ENCODE measurements at places on chromosomes 2 and 18. TPM values are rescaled to one million over a fixed set of nuclear protein-coding genes. Genes with fewer than 3 reads are reported as not detected.
A peak's percentile ranks its signal among the peaks of the same experiment; 100 is the strongest.

DNA sequence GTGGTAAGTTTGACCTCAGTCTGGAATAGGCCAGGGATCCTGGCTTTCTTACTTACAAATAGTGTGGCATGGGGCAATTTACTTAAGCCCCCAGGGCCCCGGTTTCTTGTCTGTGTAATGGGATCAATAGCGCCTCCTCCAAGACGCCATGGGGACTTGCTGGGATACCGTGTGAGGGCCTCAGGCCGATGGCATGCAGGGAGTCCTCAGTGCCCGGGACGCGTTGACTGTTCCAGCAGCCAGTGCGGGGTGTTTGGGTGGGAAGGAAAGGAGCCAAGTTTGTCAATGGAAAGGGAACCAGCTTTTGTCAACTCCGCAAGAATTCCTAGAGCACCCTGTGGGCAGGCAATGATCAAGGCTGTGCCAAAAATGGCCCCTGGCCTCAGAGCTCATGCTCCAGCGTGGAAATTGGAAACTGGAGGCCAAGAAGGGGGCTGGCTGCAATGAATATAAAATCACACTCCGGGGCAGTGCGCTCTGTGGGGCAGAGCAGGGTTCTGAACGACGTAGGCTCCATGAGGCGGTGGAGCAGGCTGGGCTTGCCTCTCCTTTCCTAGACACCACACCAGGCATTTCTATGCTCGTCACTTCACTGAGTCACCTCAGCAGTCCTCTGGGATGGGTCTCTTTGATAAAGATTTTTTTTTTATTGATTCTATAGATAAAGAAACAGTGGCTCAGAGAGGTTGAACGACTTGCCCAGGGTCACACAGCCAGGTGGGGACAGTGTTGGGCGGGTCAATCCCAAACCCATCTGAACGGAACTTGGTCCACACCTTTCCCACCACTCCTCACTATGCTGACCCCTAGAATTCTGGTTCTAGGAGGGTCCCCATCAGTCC lies 56.7 kb upstream of the ASAP2 start:
- DNase-seq = no peak

The SERPINB4 gene
- total RNA-seq = not detected

GRCh38 chr2:181188605-181189004 lies 208.2 kb downstream of the UBE2E3 start:
- no peak for DNase-seq

- DNase-seq = no peak
These were observed 215.8 kb downstream of the ALK start for GRCh38 chr2:29705616-29706015.

DNA sequence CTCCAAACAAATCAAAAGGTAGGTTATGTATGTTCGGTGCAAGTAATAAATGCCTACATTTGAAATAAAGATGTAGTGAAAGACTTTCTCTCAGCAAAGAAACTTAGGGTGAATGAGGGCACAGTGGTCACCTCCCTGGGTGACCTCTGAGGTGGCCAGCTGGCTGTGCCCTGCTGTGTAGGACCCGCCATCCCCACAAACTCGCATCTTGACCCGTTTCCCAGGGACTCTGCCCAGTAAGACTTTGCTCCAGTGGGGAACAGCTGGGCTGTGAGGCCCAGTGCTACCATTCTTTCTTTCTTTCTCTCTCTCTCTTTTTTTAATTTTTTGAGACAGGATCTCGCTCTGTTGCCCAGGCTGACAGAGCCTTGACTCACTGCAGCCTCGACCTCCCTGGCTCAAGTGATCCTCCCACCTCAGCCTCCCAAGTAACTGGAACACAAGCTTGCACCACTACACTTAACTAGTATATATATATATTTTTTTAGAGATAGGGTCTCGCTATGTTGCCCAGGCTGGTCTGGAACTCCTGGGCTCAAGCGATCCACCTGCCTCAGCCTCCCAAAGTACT lies 8.2 kb upstream of the GAREM2 start:
- DNase-seq = no peak

DNA sequence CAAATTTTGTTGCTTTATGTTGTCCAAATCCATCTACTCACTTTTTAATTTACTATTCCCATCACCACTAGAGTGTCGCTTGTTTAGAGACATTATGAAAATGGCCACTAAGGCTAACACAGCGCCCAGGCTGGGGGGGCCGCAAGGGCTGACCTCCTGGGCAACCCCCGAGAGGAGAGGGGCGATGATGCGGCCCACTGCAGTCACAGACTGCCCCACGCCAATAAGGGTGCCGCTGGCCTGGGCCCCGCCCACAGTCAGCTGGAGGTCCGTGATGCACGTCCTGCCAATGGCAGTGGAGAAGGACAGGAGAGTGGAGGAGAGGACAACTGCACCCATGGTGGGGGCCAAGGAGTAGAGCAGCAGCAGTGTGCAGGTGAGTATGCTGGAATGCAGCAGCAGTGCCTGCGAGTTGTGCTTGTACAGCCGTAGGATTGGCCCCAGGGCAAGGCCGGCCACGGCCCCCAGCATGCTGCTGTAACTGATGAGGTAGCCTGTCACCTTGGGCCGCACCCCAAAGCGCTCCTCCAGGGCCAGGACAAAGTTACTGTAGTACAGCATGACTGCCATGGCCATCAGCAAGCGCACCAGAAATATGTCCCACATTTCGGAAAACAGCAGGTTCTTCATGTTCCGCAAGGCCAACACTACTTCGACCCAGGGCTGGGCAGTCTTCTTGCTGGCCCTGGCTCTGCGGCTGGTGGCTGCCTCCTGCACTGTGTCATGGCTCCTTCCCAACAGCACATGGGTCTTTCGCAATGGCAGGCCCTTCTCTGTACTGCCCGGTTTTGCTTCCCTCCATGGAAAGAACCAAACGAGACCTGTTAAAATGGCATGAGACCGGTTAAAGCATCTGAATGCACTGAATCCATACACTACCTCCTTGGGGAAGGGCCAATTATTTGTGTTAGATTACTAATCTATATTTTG lies 43.2 kb upstream of the TMEM182 start:
- no peak for DNase-seq

- DNase-seq = no peak
These were observed 729.7 kb upstream of the ID2 start for GRCh38 chr2:7952046-7952745.

DNA sequence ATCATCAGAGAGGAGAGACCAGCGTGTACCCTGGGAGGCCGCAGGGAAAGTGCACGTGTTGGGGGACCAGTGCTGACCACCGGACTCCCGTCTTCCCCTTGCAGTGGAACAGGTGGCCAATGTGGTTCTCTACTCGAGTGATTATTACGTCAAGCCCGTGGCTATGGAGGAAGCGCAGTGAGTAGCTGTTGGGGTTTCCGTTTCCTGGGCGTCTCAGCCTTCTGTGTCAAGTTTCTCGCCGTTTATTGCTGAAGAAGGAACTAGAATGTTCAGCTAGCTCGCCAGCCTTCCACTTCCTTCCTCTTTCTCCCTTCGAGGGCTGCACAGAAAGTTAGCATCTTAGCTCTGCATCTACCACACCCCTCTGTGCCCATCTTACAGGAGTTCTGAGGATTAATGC lies 22.8 kb upstream of the DGKD start:
- DNase-seq = peak; percentile 79

The CYP27A1 gene
- total RNA-seq = 17.2 TPM

DNA sequence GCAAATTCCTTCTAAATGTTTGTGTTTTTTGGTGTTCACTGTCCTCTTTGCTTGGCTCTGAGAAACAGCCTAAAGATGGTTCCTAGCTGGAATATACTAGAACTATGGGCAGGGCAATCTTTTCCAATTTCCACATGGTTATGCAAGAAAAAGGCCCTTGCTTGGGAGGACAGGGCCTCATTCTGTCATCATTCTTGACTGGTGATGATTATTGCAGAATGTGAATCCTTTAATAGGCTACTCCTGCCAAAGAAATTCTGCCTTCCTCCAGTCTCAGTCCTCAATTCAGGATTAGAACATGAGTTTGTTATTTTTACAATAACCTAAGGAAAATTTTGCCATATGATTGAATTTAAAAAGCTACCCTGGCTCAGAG lies 218.7 kb downstream of the HNMT start:
- no peak for DNase-seq

DNA sequence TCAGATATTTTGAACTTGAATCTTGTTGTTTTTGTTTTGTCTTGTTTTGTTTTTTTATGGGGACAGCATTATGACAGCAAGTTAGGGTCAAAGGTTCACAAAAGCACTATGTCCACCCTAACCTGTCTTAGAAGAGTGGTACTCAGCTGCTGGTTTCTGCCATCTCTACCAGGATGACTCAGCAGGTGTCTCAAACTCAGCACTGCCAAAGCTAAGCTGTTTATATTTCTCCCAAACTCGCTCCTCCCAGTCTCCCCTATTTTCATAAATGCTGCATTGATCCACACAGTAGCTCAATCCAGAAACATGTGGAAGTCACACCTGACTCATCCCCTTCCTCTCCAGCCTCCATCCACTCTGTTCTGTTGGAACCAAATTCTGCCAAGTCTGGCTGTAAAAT lies 134.9 kb downstream of the ZBTB7C start:
- DNase-seq = no peak

DNA sequence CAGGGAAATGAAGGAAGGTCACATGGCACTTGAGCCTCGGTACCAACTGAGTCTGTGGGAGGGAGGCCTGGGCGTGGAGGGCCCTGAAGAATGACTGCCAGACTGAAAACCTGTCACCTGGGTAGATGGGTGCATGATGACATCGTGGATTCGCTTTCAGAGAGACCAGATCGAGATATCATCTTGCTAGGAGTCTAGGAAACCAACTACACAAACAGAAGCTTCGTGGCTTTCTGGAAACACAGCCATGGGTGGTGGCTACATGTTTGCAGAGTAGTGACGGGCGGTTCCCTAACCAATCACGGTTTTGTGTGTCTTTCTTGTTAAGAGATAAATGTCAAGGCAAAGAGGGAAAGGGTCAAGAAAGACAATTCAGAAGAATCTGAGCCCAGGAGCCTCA lies 155.0 kb downstream of the EIPR1 start:
- no peak for DNase-seq

The LYPD1 gene
- 0.22 TPM for total RNA-seq

The NPPC gene
- 0.82 TPM for total RNA-seq

The TUBB8B gene
- total RNA-seq = not detected

The CCDC85A gene
- 2.4 TPM for total RNA-seq

- DNase-seq = no peak
These were observed 189.8 kb downstream of the FAM210A start for GRCh38 chr18:13536578-13536977.

The DNAH6 gene
- 0.30 TPM for total RNA-seq

The FN1 gene
- 1,092 TPM for total RNA-seq

DNA sequence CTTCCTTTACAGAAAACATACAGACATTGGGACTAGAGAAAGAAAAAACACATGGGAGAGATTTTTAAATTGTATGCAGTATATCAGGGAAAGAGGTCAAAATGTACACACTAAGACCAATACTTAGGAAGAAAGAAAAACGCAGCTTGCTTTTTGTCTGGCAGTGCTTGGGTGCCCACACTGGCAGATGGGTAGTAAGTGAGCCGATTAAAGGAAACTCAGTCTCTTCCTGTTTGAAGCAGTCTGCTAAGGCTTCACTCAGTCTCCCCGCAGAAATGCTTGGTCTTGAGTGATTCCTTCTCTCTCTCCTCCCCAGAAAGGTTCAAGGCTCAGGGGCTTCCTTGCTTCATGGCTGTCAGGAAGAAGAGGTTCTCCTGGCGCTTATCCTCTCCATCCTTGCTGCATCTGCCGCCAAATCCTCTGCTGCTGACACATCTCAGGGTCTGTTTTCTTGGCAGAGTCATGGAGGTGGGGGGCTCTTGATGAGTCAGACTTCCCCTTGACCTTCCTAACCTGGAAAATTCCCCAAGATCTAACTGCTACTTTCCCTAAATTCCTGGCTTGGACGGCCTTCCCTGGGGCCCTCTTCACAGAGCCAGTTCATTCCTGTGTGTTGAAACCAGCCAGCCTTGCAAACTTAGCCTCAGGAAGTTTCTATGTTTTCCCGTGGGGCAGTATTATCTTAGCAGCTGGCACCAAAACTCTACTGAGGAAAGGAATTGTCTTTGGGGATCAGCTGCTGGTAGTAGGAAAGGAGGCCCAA lies 10.5 kb upstream of the TMSB10 start:
- no peak for DNase-seq

DNA sequence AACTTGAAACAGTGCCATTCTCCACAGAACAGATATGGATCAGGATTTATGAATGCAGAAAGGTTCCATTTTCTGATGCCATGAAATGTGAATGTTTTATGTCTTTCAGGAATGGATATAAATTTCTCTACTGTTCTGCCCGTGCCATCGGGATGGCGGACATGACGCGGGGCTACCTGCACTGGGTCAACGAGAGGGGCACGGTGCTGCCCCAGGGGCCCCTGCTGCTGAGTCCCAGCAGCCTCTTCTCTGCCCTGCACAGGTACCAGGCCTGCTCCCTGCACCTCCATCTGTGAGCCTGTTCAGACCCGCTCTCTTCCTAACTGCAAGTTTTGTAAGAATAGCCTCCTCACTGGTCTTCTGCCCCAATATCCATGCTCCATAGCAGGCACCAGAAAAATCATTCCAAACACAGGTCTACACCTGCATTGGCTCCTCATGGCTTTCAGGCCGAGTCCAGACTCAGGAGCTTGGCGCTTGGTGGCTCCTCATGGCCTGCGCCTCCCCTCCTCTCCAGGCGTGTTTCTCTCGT lies 68.6 kb downstream of the LPIN1 start:
- peak; percentile 26 for DNase-seq

DNA sequence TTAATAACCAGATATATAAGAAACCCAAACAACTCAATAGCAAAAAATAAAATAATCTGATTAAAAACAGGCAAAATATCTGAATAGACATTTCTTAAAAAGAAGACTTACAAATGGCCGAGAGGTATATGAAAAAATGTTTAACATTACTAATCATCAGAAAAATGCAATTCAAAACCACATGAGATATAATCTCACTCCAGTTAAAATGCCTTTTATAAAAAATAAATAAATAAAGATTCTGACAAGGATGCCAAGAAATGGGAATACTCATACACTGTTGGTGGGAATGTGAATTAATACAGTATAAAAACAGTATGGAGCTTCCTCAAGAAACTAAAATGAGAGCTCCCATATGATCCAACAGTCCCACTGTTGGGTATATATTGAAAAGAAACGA lies 33.9 kb upstream of the BMP10 start:
- no peak for DNase-seq

DNA sequence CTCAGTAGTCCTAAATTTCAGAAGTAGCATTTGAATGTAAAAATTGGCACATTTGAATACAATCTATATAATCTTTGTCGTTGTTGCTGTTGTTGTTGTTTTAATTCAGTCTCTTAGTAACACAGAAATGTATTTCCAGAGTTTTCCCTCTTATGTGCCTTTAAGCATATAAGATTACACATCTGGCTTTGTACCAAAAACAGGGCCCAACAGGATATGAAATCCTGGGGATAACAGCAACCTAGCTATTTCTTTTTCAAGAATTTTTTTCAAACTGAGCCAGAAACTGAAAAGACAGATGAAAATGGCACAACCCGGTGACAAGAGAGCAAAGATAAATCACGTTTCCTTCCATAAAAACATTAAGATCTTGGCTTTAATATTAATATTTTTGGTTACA lies 906.7 kb downstream of the NRXN1 start:
- DNase-seq = no peak

The POMC gene
- total RNA-seq = 12.6 TPM

The HYCC2 gene
- 4.0 TPM for total RNA-seq

Measured in right atrium auricular region (tissue), 2 donors.